ENCODE measurements at places on chromosomes 11 and 22. TPM values are rescaled to one million over a fixed set of nuclear protein-coding genes. Genes with fewer than 3 reads are reported as not detected.

DNA sequence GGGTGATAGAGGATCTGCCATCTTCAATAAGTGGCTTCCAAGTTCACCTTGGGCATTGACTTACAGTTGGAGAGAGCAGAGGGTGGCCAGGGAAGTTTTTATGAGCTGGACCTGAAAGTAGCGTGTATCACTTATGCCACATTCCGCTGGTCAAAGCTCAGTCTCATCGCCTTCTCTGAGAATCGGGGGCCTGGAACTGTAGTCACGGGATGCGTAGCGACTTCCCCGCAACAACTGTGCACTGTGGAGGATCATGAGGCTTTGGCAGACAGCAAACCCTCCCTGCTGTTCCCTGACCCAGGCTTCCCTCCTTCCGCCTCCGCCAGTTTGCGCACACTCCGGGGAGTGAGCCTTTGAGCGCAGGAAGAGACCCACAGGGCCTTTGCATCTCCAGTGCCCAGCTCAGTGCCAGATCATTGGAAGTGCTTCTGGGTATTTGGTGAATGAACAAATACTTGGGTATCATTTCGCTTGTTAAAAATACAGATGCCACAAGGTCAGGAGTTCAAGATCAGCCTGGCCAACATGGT, 95.5 kb downstream of the CEP164 start:
- DNase-seq = no peak

- no peak for DNase-seq
Observed at GRCh38 chr22:40817737-40818136, 1.4 kb downstream of the SLC25A17 start.

The VWA5A gene
- total RNA-seq = 22.3 TPM

- DNase-seq = no peak
Observed at GRCh38 chr22:50356186-50356585, 13.1 kb downstream of the PPP6R2 start.

- DNase-seq = no peak
Observed at GRCh38 chr11:134071306-134071705, 2.4 kb downstream of the JAM3 start.

DNA sequence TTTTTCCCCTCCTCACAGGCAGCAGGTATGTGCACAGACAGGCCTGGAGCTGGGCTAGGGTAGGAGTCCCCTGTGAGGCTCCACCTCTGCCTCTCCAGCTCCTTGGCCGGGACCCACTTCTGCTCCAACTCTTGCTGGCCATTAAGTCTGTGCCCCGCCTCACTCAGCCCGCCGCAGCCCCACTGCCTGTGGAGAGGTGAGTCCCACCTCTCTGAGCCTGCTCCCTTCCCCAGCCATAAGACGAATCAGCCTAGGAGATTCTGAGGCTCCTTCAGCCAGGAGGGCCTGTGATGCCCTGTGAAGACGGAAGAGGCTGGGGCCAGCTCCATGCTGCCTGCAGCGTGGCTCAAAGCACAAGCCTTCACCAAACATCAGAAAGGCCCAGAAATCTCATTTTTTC, 23.0 kb downstream of the TSKU start:
- DNase-seq = no peak

DNA sequence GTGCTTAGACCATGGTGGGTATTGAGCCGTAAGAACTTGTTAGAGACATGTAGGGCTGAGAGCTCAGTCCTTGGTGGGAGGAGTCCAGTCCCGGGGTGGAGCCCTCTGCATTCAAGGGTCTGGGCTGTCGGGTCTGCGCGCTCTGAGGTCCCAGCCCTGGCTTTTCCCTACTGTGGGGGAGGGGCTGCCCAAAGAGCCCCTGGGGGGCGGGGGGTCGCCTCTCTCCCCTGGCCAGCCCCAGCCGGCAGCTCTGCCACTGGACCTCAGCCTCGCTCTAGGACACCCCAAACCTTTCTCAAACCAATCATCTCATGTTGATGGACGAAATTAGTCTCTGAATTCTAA, 1006.4 kb downstream of the BRD1 start:
- no peak for DNase-seq

The FXYD6 gene
- total RNA-seq = 8.0 TPM

DNA sequence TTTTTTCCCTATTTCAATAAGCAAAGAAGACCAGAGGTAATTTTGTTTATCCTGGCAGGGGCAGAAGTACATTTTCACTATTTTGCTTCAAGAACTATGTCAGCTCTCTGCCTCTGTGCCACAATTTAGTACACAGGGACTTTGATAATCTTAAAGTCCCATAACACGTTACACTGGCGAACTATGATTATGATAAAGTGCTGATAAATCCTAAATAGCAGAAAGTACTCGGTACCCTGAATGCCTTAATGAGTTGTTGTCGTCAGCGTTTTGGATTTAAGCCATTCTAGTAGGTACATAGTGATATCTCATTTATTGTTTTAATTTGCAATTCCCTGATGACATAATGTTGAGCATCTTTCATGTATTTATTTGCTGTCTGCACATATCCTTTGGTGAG, 16.6 kb upstream of the PHOX2A start:
- no peak for DNase-seq

- DNase-seq = no peak
Observed at GRCh38 chr11:86097980-86098379, 29.1 kb upstream of the PICALM start.

The LARGE1 gene
- total RNA-seq = 15.2 TPM

The CECR2 gene
- under 0.01 TPM for total RNA-seq

- no peak for DNase-seq
Observed at GRCh38 chr11:28922386-28922981, 814.3 kb downstream of the METTL15 start.

- no peak for DNase-seq
Observed at GRCh38 chr22:33063611-33064010, 5.4 kb upstream of the SYN3 start.

DNA sequence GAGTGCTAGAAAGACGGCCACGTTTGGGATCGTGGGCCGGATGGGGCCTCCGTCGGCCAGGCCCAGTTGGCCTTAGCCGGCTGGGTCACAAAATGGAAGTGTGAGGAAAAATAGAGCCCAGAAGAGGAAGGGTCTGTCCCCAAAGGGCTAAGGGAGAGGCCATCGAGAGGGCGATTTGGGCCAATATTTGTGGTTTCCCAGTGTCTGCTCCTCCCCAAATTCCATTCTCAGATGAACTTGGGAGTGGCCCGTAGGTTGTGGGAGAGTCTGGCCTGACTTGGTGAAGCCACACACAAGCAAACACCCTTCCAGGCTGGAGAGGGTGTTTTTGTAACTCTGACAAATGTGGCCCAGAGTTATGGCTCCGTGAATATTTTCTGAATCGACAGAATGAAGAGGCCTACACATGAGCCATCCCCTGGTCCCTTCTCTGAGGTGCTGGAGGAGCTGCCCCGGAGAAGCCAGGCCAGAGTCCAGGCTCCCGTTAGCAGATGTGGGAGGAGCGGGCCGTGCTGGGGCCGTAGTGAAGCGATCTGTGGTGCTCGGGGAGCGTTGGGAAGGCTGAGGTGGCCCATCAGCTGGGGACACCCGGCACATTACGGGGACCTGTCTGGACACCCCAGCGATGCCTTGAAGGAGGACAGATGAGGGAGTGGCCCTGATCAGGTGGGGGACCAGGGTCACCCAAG, 73.5 kb upstream of the PPARA start:
- peak; percentile 86 for DNase-seq

GRCh38 chr11:5192738-5193137, 7.7 kb downstream of the OR51V1 start:
- no peak for DNase-seq

The OR51S1 gene
- not detected for total RNA-seq

DNA sequence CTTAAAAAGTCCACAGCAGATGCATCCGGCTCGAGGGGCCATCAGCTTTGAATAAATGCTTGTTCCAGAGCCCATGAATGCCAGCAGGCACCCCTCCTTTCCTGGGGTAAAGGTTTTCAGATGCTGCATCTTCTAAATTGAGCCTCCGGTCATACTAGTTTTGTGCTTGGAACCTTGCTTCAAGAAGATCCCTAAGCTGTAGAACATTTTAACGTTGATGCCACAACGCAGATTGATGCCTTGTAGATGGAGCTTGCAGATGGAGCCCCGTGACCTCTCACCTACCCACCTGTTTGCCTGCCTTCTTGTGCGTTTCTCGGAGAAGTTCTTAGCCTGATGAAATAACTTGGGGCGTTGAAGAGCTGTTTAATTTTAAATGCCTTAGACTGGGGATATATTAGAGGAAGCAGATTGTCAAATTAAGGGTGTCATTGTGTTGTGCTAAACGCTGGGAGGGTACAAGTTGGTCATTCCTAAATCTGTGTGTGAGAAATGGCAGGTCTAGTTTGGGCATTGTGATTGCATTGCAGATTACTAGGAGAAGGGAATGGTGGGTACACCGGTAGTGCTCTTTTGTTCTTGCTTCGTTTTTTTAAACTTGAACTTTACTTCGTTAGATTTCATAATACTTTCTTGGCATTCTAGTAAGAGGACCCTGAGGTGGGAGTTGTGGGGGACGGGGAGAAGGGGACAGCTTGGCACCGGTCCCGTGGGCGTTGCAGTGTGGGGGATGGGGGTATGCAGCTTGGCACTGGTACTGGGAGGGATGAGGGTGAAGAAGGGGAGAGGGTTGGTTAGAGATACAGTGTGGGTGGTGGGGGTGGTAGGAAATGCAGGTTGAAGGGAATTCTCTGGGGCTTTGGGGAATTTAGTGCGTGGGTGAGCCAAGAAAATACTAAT, 1.9 kb downstream of the NEAT1 start:
- peak; percentile 47 for DNase-seq

- peak; percentile 54 for DNase-seq
Observed at GRCh38 chr11:64767344-64768299, 7.8 kb upstream of the PYGM start.

- DNase-seq = no peak
Observed at GRCh38 chr22:32829451-32829851, 27.9 kb downstream of the TIMP3 start.

The KMT5B gene
- 24.3 TPM for total RNA-seq

- DNase-seq = no peak
Observed at GRCh38 chr22:49303061-49303735, 524.5 kb downstream of the BRD1 start.

GRCh38 chr11:111438846-111439520, 59.9 kb upstream of the POU2AF1 start:
- DNase-seq = no peak

DNA sequence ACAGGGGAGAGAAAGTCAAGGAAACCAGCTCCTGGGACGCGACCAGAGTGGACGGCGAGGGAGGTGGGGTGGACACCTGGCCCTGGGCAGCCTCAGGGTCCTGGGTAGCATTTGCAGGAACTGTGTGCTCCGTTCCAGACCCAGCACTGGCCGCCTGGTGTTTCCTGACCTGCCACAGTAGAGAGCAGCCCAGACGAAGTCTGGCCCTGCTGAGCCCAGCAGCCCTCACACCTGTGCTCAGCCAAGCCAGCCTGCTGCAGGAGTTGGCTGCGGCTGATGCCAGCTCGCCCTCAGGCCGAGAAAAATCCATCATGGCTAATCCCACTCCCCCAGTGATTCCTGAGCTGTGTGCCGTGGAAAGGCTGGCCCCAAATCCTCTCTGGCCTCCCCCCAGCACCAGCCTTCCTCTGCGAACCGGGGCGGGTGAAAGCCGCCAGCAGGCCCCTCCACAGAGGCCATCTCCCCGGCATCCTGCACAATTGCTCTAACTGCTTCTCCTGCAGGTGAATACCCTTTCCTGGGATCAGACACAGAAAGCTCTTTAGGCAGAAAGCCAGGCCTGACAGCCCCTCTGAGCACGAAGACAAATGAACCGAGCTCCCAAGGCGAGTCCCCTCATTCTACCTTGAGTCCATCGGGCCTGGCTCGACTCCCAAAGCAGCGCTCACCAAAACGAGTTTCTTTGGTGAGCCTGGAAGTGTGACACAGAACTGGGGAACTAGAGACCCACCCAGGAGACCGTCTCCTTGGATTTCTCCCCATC, 88.6 kb downstream of the RTL6 start:
- no peak for DNase-seq

DNA sequence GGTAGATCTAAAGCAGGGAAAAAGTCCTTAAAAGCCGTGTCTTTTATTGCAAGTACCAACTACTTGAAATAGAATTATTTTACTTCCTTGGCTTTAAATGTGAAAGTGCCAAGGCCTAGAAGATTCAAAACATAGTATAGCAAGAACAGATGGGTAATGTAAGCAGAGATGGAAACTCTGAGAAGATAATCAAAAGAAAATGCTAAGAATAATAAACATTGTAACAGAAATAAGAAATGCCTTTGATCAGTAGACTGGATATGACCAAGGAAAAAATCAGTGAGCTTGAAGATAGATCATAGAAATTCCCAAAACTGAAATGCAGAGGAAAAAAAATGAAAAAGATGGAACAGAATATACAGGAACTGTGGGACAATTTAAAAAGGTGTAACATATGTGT, 113.1 kb downstream of the BLID start:
- DNase-seq = no peak

The MS4A3 gene
- not detected for total RNA-seq

DNA sequence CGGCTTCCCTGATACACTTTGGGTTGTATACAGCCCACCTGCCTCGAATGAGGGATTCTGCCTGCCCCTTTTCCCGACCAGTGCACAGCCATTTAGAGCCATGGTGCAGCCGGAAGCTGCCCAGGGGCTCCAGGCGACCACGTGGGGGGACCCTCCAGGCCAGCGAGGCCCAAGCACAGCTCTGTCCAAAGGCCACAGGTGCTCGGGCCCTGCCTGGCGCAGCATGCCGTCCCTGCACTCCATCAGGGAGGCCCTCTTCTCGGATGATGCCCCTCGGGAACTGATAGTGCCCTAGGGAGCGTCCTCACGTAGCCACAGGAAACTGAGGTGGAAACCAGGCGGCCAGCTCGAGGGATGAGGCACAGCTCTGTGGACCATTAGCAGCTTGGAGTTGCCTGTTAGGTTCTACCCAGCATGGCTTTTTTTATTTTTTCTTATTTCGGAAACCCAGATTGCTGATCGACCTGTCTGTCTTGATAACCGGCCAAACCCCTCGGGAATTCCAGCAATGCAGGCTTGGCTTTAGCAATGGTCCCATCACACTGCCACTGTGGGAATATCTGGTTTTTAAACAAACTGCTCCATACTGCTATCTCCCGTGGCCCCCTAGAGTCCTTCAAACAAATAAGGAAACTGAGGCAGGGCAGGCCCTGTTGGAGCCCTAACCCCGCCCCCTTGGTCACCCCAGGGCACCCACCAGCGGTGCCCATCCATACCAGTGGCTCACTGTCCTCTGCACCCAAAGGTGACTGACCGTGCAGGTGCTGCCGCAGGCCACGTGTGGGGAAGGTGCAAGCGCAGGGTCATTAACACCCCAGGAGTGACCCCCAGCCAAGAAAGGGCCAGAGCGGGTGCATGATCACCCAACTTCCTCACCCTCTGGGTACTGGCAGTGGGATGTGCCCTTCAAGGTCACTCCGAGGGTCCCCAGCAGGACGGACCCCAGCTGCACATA, 8.0 kb downstream of the ANO1 start:
- DNase-seq = peak; percentile 26

The FOXR1 gene
- total RNA-seq = not detected

DNA sequence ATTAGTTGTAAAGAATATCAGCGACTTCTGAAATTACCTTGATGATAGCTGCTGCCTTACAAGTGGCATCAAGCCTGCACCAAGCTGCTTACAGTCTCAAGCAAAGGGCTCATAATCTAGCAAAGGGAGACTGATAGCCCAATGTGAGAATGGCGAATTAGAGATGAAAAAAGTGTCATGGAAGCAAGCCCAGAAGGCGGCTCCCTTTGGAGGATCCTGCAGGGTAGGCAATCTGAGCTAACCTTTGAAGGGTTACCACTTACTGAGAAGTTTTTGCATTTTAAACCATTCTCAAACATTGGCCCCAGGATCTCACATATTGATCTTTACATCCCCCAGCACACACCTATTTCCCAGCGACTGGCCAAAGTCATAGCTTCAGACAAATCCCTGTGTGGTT, 18.5 kb downstream of the GAB2 start:
- no peak for DNase-seq

- peak; percentile 17 for DNase-seq
Observed at GRCh38 chr22:35425971-35426800, 26.2 kb downstream of the MCM5 start.

Data from fibroblast of lung (primary cell).